ENCODE measurements at places on chromosomes 4 and X.

- no peak for DNase-seq
Observed at GRCh38 chr4:46844325-46844917, 64.6 kb downstream of the COX7B2 start.

- DNase-seq, result no peak
Observed at GRCh38 chr4:186151499-186151898, 39.9 kb upstream of the CYP4V2 start.

GRCh38 chr4:10207116-10207515, 90.5 kb upstream of the WDR1 start:
- no peak for DNase-seq

- DNase-seq, result no peak
Observed at GRCh38 chr4:168496834-168497233, at the start of gene PALLD. Gene PALLD (plus strand): TSS chr4:168497052.

GRCh38 chr4:76233083-76233482, 18.4 kb upstream of the FAM47E start:
- DNase-seq, result no peak

GRCh38 chr4:156661555-156661954, 310.0 kb downstream of the PDGFC start:
- no peak for DNase-seq

DNA sequence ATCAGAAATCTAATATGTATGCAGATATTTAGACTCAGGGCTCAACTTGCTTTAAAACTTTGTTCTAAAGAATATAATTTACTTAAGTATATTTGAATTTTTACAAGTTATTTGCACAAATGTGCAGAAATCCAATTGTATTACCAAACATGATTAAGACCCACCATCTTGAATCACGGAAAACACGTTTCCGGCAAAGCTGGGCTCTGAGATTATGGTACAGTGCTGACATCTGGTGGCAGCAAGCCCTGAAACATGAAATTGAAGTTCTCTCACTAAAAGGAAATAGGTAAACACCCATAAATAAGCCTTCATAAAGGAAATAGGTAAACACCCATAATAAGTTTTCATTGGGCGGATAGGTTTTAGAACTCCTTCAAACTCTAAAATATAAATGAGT, 98.3 kb upstream of the MAOA start:
- no peak for DNase-seq

GRCh38 chr4:105305019-105305836, 158.6 kb downstream of the TET2 start:
- no peak for DNase-seq

DNA sequence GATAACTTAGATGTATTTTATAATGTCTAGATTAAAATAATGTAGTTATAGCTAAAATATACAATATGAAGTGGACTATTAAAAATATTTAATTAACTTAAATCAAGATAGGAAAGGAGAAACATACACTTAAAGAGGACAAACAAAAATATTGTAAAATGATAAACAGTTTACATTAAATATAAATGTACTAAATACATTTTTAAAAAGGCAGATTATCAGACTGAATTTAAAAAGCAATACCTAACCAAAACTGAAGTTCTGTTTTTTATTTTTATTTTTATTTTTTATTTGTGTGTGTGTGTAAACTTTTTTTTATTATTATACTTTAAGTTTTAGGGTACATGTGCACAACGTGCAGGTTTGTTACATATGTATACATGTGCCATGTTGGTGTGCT, 811.6 kb upstream of the INTU start:
- DNase-seq, result no peak

GRCh38 chrX:133859336-133859735, 126.1 kb downstream of the GPC3 start:
- no peak for DNase-seq

- no peak for DNase-seq
Observed at GRCh38 chr4:15037923-15038541, 35.8 kb downstream of the CPEB2 start.

- no peak for DNase-seq
Observed at GRCh38 chrX:48531358-48531959, 8.1 kb upstream of the TBC1D25 start.

DNA sequence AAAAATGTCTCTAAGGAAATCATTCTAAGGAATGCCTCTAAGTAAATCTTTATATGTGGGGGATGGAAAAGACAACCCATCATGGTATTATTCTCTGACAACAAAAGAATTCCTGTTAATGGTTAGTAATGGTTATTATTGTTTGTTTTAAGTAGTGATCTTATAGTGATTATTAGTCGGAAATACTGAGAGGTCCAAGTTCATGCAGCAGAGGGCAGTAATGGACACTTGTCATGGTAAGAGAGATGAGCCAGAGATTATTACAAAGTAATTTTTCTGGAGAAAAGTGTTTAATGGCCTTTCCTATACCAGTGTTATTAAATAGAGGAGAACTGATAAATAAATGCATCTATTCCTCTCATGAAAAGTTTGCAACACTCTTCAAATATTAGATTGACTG, 8.1 kb upstream of the DKK2 start:
- no peak for DNase-seq

DNA sequence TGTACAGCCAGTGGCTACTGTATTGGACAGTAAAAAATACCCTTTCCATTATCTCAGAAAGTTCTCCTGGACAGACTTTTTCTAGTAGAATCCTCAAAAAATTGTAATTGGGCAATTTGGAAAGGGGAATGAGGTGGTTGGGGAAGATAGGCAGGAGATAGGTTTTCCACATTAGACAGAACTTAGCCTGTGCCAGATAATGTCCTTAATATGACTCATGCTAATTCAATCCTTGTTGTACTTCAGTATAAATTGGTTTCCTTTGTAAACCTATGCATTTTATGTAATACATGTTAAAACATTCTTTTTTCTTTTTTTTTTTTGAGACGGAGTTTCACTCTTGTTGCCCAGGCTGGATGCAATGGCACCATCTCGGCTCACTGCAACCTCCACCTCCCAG, 8.9 kb downstream of the EIF4E start:
- no peak for DNase-seq

GRCh38 chrX:29903360-29903759, 312.0 kb upstream of the MAGEB2 start:
- DNase-seq, result no peak

GRCh38 chr4:147571036-147571770, 46.0 kb upstream of the TMEM184C start:
- DNase-seq, result no peak

- DNase-seq, result no peak
Observed at GRCh38 chr4:126973201-126973600, 659.6 kb upstream of the INTU start.

GRCh38 chr4:23161787-23162186, 469.1 kb downstream of the GBA3 start:
- no peak for DNase-seq

GRCh38 chr4:101973361-101973760, 182.8 kb downstream of the BANK1 start:
- DNase-seq, result no peak

DNA sequence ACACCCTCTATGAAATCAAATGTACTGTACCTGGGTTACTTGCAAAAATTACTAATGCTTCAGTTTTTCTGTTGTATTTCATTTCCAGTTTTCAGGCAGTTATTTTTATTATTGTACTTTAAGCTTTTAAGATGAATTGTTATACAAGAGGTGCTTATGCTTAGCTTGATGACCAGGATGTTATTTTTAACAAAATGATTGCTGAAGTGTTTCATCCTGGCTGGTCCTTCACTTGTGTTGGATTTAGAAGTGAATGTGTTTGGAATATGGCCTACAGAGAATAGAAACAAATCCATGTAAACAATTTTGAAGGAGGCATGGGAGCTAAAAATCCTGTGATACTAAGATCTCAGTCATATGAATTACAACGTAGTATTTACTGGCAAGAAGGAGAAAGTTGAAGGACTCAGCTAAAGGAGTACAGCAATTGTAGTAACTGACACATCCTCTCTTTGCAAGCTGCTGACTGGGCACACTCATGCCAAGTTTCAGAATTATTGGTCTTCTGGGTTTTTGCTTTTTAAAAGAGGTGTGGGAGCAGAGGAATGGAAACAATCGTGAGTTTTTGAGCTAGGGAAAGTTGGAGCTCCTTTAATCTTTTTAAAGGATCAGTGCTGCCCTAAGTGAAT, 9.2 kb downstream of the UBE2A start:
- DNase-seq, result no peak

DNA sequence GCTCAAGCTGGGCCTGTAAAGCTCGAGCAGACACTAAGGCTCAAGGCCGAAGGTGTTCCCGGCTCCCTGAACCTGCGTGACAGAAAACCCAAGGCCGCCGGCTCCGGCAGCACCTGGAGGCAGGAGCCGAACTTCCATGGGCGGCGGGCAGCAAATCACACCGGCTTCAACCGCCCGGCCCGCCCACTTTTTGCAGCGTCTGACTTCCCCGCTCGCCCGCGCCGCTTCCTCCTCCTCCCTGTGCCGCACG, 940 bp upstream of the NSD2 start:
- peak; percentile 49 for DNase-seq

GRCh38 chr4:187934766-187935165, 60.8 kb upstream of the ZFP42 start:
- DNase-seq, result no peak

GRCh38 chr4:143355540-143356217, 19.0 kb downstream of the GAB1 start:
- no peak for DNase-seq

GRCh38 chrX:134692990-134693389, 34.7 kb upstream of the PLAC1 start:
- no peak for DNase-seq

DNA sequence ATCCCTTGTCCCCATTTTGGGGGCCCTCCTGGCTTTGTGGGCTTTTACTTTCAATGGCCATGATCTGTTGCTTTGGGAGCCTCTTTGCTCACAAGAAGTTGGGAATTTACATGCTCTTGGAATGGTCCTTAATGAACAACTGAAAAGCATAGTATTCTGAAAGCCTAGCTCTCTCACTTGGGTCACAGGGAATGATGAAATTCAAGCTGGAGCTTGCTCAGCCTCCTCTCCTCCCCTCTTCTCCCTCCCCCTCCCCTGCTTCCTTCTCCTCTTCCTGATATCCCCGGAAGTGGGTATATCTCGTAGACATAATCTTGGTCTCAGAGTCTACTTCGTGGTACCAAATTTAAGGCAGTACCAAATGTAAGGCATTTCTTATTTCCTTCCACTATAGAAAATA, 400.6 kb upstream of the NR3C2 start:
- no peak for DNase-seq

DNA sequence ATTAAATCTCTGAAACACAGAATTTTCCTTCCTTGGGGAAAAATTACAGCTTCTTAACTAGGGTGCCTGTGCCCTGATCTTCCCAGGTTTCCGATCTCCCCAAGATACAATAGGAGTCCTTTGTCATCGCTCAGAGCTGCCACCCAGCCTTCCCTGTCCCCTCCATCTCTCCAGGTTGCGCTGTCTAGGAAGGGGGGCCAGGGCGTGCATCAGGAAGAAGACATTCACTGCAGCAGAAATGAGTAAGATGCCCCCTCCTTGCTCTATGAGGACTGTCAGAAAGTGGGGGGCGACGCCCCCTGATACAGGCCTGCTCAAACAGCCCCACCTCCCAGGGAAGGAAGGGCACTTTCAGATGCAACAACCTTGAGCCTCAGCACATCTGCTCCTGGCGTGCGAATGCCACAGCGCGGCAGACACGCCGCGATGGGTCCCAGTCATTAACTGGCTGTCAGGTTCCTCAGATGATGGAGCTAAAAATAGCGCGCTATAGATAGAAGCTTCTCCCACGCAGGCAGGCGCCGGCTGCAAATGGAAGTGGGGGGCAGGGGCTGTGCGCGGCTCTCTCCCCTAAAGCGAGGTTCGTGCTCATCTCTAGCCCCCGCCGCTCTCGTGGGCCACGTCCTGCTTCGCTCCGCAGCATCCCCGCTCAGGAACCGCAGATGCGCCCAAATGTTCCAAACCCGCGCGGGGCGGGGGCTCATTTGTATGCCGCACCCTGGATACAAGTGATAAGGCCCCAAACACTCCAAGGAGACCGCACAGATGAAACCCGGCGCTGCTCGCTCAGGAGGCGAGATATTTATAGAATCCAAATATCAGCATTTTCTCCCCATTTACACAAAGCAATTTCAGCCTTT, 57.6 kb upstream of the LGI2 start:
- no peak for DNase-seq

Data from NCI-H187 treated with DMSO at 0.1 percent for 48 hours (cell line).